Omental fat pad (tissue), 4 donors: ENCODE measurements at places on chromosomes 4 and X. TPM values are rescaled to one million over a fixed set of nuclear protein-coding genes. Genes with fewer than 3 reads are reported as not detected.

- DNase-seq: no peak
Measured at GRCh38 chr4:26271703-26272102, 49.1 kb upstream of the RBPJ start.

DNA sequence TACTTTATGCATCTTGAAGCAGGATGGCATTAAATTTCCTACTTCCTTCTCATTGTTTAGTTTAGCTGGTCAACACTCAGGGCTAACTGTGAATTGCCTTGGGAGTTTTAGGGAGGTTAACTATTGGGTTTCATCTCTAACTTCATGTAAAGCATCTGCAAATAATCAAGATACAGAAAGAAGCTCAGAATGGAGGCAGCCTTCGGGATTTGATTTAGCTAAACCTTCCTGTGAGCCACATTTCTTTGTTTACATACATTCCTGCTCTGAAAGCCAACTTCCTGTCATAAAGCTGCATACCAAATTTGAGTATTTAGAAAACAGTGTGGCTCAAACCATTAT is 131.7 kb upstream of the PCDH18 start:
- DNase-seq: no peak

GRCh38 chr4:15653864-15654592 is 1.1 kb downstream of the FBXL5 start:
- DNase-seq: no peak

DNA sequence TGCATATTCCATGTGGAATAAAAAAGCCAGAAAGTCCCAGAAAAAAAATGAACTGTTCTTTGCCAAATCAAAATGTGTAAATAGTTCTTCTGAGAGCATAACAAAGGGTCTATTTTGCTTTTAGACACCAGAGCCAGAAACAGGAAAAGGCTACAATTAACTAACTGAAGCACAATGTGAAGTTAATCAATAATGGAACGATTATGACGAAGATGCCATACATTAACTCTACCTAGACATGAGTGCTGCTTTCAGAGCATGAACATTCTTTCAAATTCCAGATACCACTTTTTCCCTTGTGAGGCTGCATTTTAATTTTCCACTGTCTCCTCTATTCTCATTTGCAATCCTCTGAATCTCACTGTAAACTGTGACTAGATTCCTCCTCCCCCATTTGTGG is 48.7 kb upstream of the PHOX2B start:
- DNase-seq: no peak

PCDH7 gene
- total RNA-seq: 4.5 TPM

SYN1 gene
- total RNA-seq: 1.3 TPM

DNA sequence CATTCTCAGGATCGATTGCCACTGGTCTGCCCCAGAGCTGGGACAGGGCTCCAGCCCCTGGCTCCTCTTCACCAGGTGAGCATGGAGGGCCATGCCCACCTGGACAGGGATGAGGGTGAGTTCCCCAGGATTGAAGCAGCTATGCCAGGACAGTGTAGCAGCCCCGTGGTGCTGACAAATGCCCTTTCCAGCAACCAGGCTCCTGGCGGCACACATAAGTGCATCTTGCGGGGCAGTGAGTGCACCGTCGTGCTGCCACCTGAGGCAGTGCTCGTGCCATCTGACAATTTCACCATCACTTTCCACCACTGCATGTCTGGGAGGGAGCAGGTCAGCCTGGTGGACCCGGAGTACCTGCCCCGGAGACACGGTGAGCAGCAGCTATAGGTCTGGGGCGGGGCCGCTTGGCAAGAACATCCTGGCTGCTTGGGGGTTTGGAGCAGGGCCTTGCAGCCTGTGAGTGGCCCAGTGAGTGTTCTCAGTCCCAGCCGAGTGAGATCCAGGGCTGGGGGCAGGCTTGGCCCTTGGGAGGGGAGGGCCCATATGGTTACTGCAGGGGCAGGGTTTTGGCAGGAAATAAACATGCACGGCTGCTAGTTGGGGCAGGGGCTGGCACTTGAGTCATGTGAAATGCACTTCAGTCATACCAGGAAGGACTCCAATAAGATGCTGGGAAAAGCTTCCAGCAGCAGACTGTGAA is 6.1 kb downstream of the IL9R start:
- DNase-seq: no peak
